ENCODE measurements at places on chromosomes 7 and 10. TPM values are rescaled to one million over a fixed set of nuclear protein-coding genes. Genes with fewer than 3 reads are reported as not detected.

THSD7A gene
- total RNA-seq: 2.0 TPM

DNA sequence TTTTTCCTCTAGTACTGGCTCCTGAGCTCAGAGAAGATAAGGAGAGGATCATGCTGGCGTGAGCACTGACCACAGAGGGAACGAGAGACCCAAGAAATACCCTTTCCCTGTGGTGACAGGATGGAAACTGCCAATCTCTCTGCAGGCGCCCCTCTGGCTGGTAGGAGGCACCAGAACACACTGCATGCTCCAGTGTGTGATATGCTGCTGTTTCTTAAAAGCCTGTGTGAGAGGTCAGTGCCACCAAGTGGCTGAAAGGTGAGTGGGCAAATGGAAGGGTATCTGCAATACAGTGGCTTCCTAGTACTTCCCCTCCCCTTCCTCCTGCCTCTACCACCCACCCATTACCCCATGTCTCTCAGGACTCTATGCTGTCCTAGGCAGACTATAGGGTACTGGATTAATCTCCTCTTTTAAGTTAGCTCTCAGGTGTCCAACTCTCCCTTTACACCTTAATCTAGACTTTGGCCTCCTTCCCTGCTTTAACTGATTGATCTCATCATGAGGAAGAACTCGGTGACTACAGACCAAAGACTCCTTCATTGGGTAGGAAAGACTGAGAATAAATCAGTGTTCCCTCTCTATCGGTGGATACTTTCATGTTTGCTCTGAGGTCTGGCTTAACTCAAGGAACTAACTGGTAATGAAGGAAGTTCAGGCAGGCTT is 283.6 kb downstream of the ADRA2A start:
- no peak for DNase-seq

DNA sequence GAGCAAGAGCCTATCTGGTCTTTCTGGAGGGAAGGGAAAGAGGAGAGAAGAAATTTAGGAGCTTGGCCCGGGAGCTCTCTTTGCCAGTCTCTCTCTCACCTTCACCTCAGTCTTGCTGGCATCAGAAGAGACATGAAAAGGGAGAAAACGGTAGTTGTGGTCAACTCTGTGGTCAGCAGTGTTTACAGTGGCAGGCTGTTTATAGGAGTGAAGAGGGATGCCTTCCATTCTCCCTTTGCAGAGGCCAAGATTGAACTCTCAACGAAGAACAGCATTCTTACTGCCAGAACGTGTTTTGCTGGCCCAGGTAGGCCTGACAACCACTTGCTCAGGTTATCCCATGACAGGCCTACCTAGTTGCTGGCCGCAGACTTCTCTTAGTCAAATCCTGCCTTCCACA is 133.3 kb downstream of the CCDC3 start:
- DNase-seq: no peak

DNA sequence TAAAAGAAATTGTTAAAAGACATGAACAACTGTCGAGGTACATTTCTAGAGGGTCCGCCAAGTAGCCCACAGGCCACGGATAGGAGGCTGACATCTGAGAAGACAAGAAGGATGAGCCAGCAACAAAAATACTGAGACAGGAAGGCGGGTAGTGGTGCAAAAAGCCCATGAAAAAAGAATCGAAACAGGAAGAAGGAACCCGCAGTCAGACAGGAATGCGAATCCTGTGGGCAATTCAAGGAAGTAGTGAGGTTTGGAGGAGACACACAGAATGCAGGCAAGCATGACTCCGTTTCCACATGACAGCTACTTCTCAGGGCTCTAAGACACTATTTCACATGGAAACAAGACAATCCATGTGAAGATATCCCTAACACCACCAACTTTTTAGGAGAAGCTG is 125.2 kb downstream of the DOCK4 start:
- no peak for DNase-seq

MRLN gene
- total RNA-seq: not detected

ARHGEF5 gene
- total RNA-seq: 5.4 TPM

GRCh38 chr7:128145191-128145590 is 95.9 kb upstream of the LEP start:
- no peak for DNase-seq

PNPLA8 gene
- total RNA-seq: 28.0 TPM

TBC1D12 gene
- total RNA-seq: 6.6 TPM

DNA sequence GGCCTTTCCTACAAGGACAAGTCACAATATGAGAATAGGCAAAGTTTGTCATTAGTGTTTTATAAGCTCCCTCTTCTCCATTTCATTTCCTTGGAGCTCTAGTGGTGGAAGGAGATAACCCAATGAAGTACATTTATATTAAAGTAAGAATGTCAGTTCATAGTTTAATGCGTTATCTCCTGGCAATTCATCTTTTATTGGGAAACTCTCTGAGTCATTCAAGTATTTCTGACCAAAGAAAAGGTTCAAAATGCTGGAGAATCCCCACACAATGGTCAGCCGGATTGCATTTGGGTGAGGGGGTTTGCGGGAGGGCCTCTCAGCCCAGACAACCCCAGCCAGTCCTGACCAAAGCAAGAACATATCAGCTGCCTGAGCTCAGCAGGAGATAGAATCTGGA is 321.5 kb upstream of the NRP1 start:
- DNase-seq: no peak

EPHB6 gene
- total RNA-seq: 11.1 TPM

DNA sequence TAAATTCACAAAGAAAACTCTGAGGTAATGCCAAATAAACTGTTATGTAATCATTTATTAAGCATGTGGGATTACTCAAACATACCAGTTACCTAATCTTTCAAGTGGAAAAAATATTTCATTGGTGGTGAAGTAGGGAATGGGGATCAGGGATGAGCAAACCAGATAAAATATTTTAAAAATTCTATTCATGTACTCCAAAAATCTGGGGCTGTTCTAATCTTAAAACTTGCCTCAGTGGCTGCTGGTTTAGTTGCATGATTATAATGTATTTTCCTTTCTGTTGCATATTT is 19.5 kb downstream of the LMOD2 start:
- DNase-seq: no peak

YAE1 gene
- 14.6 TPM for total RNA-seq

ADCY1 gene
- 5.7 TPM for total RNA-seq

ENKUR gene
- not detected for total RNA-seq

GRCh38 chr7:34091321-34091917 is 186.1 kb downstream of the BMPER start:
- DNase-seq: no peak

DNA sequence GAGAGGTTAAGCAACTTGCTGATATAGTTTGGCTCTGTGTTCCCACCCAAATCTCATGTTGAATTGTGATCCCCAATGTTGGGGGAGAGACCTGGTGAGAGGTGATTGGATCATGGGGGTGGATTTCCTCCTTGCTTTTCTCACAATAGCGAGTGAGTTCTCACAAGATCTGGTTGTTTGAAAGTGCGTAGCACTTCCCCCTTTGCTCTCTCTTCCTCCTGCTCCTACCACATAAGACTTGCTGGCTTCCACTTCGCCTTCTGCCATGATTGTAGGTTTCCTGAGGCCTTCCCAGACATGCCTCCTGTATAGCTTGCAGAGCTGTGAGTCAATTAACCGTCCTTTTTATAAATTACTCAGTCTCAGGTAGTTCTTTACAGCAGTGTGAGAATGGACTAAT is 13.5 kb upstream of the ZNRF2 start:
- no peak for DNase-seq

MMP21 gene
- total RNA-seq: 0.34 TPM

Measured in left cardiac atrium (tissue), 4 donors.